ENCODE measurements at places on chromosomes 6 and 20. TPM values are rescaled to one million over a fixed set of nuclear protein-coding genes. Genes with fewer than 3 reads are reported as not detected.

GHRH gene
- not detected for total RNA-seq

STK35 gene
- 10.2 TPM for total RNA-seq

NRSN2 gene
- total RNA-seq: 39.6 TPM

SMOC2 gene
- total RNA-seq: 45.6 TPM

BPIFB2 gene
- not detected for total RNA-seq

SOD2 gene
- total RNA-seq: 370 TPM

Measured in sciatic nerve (tissue), 2 donors.